Foreskin keratinocyte (primary cell): ENCODE measurements at places on chromosomes 1 and 21. TPM values are rescaled to one million over a fixed set of nuclear protein-coding genes. Genes with fewer than 3 reads are reported as not detected.

Gene CFHR3
- total RNA-seq: not detected in 2 replicates

Gene TRNAU1AP
- total RNA-seq: 27.2 and 27.6 TPM in 2 replicates

Gene TCHH
- total RNA-seq: 0.10 and 0.11 TPM in 2 replicates

Gene SPRR3
- 0.25 and 0.44 TPM in 2 replicates for total RNA-seq

Gene PEX10
- 28.5 and 31.1 TPM in 2 replicates for total RNA-seq

Gene CASZ1
- total RNA-seq: 4.7 and 6.8 TPM in 2 replicates
